ENCODE measurements at places on chromosomes 6 and 20. TPM values are rescaled to one million over a fixed set of nuclear protein-coding genes. Genes with fewer than 3 reads are reported as not detected.

The ANGPT4 gene
- polyA plus RNA-seq: 0.20 TPM

The PI3 gene
- not detected for polyA plus RNA-seq

The CCDC28A gene
- polyA plus RNA-seq: 29.8 TPM

- no peak for DNase-seq
These were observed 11.1 kb downstream of the CDH4 start for GRCh38 chr20:61263084-61263695.

- DNase-seq: no peak
These were observed 221.0 kb upstream of the PDE10A start for GRCh38 chr6:165883851-165884640.
